ENCODE measurements at places on chromosomes 7 and 10.
A peak's percentile ranks its signal among the peaks of the same experiment; 100 is the strongest.

- DNase-seq: no peak
These were observed 61.7 kb upstream of the NEBL start for GRCh38 chr10:20958764-20959163.

- DNase-seq: peak; percentile 33
These were observed 102.4 kb downstream of the SEMA3E start for GRCh38 chr7:83546586-83546985.

DNA sequence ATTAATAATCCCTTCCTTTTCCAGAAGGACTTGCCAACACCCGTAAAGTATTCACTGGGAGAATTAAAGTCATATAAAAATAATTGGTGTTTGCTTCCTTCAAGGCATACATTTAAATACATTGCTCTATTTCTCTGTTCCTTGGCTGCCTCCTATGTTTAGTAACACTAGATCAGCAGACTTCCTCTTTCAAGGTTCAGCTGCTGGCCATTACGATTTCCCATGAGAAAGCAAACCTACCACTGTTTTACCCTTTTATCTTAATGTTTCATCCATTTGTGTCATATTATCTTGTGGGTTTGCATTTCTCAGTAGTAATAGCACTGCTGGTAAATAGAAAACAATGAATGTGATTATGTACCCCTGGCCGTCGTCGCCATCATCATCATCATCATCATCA lies 313.8 kb upstream of the BMPER start:
- DNase-seq: peak; percentile 10

- DNase-seq: no peak
These were observed 203.8 kb upstream of the SVIL start for GRCh38 chr10:29838539-29838938.

- peak; percentile 17 for DNase-seq
These were observed 61.5 kb upstream of the ELMO1 start for GRCh38 chr7:37510043-37510634.

- DNase-seq: peak; percentile 83
These were observed 214.3 kb downstream of the FANK1 start for GRCh38 chr10:126110489-126111180.

GRCh38 chr7:149289856-149290255 lies 27.9 kb downstream of the ZNF783 start:
- DNase-seq: no peak

DNA sequence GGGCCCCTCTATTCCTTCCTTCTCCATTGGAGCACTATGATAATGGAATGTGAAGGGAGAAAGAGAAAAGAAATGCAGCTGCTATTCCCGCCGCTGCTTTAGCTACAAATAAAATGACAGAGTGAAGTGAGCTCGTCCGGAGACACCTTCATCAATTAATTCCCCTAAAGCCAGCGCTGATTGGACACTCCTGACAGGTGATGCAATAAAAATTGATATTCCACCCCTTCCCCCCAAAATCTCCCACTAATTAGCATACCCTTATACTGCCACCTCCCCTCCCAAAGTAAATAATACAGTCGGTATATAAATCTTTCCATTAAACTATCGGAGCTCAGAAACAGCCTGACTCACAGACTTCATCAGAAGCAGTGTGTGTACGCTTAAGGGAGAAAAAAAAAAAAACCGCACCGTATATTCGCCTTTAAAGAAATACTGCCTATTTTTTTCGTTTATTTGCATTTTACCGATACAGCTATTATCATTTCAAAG lies 7.3 kb downstream of the SKIDA1 start:
- DNase-seq: peak; percentile 50
